KG1 (cell line): ENCODE measurements at places on chromosomes 5 and 9.

DNA sequence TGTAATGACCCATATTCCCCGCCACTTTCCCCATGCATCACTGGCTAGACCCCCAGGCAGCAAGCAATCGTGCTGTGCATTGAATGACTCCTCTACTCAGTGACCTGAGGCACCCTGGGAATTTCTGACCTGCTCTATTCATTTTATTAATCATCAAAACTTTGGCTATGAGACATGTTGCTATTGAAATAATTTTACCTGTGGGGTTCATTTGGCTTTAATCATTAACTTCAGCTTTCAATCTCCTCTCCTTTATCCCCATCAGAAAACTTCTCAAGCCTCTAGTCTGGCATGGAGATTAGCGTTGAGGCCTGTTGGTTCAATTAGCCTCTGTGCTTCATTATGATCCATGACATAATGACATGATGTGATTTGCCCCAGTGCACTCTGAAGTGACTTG is 429.0 kb downstream of the ZNF608 start:
- no peak for DNase-seq

DNA sequence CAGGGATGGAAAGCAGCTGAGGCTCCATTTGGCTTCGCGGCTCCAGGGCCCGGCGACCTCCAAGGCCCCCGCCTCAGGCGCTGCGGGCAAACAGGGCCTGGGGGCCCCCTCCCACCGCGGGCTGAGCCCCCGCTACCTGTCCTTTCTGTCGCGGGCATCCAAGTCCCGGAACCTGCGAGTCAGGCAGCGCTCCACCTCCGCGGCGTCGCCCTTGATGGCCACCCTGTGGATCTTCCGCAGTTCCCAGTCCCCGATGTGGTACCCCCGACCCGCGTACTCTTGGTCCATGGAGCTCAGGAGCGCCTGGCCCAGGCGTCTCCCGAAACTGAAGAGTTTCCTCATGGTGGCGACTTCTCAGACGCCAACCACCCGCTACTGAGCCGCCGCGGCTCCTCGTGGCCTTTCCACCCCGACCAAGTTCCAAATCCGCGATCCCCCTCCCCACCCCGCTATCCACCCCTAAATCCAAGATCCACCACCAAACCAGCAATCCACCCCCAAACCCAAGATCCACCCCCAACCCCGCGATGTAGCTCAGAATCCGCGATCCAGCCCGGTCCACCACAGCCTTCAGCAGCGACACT is 86.5 kb upstream of the CCDC180 start:
- DNase-seq: no peak

DNA sequence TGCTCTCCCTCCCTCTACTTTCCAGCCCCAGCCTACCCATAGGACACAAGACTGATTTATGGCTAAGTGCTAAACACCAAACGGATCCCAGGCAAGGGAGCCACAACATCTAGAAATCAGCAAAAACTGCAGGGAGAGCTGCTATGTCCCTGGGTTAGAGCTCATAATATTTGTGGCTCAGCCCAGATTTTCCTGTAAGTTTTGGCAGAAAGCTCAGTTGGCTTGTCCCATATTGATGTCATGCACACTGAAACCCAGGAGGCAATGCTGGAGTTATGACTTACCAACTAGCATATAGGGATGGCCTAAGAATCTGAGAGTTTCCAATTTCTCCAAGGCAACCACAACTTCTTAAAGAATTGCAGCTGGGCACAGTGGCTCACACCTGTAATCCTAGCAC is 44.7 kb upstream of the MYOT start:
- no peak for DNase-seq

DNA sequence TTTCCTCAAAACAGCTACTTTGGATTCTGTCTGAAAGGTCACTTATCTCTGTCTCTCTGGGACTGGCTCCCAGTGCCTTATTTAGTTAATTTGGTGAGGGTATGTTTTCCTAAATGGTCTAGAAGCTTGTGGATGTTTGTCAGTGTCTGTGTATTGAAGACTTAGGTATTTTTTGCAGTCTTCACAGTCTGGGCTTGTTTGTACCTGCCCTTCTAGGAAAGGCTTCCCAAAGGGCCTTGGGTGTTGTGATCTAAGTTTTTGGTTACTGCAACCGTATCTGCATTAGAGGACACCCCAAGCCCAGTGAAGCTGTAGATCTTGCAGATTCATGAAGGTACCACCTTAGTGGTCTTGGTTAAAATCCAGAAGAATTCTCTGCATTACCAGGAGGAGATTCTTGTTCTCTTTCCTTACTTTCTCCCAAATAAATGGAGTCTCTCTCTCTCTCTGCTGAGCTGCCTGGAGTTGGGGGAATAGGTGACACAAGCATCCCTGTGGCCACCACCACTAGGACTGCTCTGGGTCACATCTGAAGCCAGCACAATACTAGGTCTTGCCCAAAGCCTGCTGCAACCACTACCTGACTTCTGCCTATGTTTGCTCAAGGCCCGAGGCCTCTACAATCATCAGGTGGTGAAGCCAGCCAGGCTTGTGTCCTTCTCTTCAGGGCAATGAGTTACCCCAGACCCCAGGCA is 17.8 kb upstream of the CCNB1 start:
- no peak for DNase-seq

DNA sequence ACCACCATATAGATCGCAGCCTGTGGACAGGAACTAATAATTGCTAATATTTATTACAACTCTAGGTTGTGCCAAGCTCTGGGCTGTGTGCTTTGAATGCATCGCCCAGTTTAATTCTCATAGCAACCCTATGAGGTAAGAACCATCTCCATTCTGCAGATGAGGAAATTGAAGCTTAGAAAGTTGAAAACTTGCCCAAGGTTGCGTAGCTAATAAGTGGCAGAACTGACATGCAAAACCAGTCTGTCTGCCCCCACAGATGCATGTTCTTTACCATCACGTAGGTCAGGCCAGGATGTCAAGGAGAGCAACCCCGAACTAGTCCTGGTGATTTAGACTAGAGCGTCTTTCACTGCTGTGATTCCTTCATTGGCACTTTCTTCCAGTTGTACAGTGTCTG is 15.6 kb downstream of the WWC1 start:
- no peak for DNase-seq

DNA sequence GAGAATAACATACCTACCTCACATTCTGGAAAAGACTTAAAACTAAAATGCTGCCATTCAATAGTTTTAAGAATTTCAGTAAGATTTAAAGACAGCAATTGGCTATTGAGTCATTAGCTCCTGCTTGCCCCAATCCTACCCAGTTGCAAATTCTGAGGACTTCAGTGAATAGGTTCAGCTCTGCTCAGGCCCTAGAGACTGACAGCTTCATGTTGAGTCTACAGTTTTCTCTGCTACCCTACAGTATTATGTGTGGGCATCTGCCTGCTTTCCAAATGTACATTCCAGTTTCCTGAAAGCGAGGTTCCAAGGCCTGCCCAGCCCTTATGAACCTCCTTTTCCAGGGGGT is 61.5 kb downstream of the ARSB start:
- DNase-seq: no peak

GRCh38 chr5:36585701-36586100 is 20.7 kb upstream of the SLC1A3 start:
- no peak for DNase-seq

DNA sequence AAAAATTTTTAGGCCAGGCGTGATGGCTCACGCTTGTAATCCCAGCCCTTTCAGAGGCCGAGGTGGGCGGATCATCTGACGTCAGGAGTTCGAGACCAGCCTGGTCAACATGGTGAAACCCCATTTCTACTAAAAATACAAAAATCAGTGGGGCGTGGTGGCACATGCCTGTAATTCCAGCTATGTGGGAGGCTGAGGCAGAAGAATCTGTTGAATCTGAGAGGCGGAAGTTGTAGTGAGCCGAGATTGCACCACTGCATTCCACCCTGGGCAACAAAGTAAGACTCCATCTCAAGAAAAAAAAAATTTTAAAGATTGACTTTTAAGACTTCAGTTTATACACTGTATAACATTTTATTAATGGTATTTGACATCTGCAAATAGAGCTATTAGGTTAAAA is 60.1 kb upstream of the GNAQ start:
- no peak for DNase-seq
